Dermis microvascular lymphatic vessel endothelial cell (primary cell): ENCODE measurements at places on chromosomes 1 and 21.

GRCh38 chr1:233935297-233935868 is 30.9 kb downstream of the SLC35F3 start:
- no peak for DNase-seq

- DNase-seq = no peak
These were observed 104.6 kb downstream of the TLR5 start for GRCh38 chr1:223038288-223039006.

DNA sequence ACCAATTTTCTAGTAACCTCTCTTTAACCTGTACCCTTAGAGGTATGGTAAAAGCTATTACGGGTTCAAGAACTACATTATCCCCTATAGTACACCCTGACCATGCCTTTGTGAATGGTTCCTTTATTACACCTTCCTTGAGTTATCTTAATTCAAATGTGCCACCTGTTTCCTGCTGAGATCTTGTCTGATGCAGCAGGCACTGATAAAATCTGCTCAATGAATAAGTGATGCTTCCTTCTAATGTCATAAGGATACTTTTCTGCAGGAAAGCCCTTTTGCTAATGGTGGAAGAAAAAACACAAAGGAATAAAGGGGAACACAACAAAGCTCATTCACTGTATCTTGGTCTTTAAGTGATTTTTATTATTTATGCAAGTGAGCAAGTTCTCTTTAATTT is 25.8 kb downstream of the INTS7 start:
- DNase-seq = no peak

GRCh38 chr1:15966081-15966955 is 9.6 kb downstream of the ZBTB17 start:
- peak; percentile 69 for DNase-seq

GRCh38 chr1:3067671-3068563 is 1.1 kb upstream of the PRDM16 start:
- no peak for DNase-seq

DNA sequence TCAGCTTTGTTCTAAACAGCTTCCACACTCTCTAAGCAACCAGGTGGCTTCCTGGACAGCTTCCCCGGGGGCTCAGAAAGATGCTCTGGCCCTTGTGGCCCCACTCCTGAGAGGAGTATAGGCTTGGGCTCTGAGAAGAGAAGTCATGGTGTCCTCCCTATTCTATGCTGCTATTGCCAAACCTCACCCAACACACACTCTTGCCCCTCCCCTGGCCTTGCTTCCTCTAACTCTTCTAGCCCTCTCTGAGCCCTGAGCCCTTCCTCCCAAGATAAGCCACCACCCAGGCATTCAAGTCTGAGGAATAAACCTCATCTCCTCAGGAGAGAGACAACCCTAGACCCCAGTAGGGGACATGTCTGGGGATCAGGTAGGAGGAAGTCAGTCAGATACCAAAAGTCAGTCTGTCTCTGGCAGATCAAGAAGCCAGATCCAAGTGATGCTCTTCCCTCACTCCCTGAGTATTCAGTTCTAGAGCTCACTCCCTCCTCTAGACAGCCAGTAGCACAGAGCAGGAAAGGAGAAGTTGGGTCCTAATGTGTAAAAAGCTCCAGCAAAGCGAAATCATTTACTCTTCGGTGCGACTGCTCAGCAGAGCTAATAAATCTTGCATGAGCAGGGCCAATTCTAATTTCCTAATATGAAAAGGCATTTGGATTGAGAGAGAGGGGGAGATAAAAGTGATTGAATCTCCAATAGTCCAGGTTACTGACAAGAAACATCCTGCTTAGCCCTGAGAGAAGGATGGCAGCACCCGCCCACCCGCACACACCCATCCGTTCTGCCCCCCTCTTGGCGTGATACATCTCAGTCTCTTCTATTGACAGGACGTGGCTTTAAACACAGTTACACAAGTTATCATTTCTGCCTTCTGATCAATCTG is 50.5 kb downstream of the DMAP1 start:
- DNase-seq = no peak

DNA sequence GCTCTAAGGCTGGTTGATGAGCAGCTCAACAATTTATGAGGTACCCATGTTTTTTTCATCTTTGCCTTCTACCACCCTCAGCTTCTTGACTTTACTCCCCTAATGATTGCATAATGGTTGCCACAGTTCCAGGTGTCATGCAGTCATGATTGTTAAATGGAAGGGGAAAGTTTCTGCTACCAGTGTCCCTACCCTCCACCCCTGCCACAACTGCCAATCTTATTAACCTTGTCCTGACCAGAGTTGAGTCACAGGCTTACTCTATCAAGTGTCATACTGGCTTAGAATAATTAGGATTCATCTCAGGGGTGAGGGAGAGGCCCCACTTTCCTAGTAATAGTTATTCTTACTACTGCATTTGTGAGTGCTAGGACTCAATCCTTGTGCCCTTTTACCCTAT is 7.9 kb upstream of the FUBP1 start:
- no peak for DNase-seq

DNA sequence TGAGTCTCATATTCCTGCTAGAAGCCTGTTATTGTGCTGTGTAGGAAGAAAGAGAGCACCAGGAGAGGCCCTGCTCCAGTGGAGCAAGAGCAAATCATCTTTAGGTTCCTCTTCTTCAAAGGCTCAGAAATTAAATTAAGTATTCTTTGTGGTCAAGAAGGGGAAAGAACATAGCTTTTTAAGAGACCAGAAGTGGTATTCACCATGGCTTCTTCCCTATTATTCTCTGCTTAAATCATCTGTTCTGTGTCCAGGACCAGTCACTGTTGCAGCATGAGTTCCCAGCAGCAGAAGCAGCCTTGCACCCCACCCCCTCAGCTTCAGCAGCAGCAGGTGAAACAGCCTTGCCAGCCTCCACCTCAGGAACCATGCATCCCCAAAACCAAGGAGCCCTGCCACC is 1.1 kb downstream of the SPRR1B start:
- DNase-seq = no peak

GRCh38 chr1:23619299-23620188 is 60.2 kb upstream of the ID3 start:
- peak; percentile 62 for DNase-seq

DNA sequence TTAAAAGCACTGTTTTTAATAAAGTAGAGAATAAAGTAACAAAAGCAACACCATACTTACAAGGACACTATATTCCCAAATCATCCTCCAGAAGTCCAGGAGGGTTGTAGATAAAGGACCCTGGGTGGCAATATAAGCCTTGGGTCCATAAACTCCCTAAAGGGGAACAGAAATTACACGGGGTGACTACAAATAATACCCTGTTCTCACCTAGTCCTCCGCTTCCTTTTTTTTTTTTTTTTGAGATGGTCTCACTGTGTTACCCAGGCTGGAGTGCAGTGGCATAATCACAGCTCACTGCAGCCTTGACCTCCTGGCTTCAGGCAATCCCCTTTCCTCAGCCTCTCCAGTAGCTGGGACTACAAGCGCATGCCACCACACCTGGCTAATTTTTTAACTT is 13.1 kb downstream of the PTPN22 start:
- DNase-seq = no peak

- peak; percentile 93 for DNase-seq
These were observed 27.2 kb upstream of the EPS8L3 start for GRCh38 chr1:109790735-109791494.

- DNase-seq = peak; percentile 59
These were observed 30.7 kb downstream of the NOL9 start for GRCh38 chr1:6523566-6523965.

- no peak for DNase-seq
These were observed 24.6 kb downstream of the KAZN start for GRCh38 chr1:14623090-14623489.

DNA sequence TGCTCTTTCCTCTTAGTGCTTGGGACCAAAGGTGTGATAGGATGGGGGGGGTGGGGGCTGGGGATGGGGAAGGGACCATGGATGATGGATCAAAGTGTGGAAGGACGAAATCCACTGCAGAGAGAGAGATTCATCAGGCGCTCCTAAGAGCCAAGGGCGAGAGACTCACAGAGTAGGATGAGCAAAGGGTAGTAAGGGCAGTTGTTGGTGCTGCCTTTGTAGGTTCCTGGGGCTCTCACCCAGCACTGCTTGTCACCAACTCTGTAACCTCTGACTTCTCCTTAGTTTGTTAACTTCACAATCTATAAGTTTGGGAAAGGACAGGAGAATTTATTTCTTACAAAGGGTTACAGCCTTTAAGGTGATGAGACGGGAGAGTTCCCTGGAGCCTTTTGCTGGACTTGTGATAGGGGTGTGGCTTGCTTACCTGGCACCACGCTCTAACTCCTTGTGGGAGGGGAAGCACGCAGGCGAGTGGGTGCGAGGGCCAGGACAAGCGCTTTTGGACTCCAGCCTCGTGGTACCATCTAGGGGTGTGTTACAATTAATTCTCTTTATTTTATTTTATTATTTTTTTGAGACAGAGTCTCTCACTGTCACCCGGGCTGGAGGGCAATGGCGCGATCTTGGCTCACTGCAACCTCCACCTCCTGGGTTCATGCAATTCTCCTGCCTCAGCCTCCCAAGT is 1.6 kb upstream of the PDXK start:
- no peak for DNase-seq

GRCh38 chr1:14704846-14705245 is 106.4 kb downstream of the KAZN start:
- DNase-seq = no peak

GRCh38 chr1:244860914-244861610 is 3.3 kb downstream of the HNRNPU start:
- DNase-seq = no peak

GRCh38 chr1:40819101-40819500 is 35.5 kb downstream of the KCNQ4 start:
- DNase-seq = no peak

- DNase-seq = no peak
These were observed 485.4 kb downstream of the AMY1C start for GRCh38 chr1:104235141-104235540.

GRCh38 chr1:115426231-115426771 is 88.3 kb upstream of the NGF start:
- DNase-seq = peak; percentile 91

DNA sequence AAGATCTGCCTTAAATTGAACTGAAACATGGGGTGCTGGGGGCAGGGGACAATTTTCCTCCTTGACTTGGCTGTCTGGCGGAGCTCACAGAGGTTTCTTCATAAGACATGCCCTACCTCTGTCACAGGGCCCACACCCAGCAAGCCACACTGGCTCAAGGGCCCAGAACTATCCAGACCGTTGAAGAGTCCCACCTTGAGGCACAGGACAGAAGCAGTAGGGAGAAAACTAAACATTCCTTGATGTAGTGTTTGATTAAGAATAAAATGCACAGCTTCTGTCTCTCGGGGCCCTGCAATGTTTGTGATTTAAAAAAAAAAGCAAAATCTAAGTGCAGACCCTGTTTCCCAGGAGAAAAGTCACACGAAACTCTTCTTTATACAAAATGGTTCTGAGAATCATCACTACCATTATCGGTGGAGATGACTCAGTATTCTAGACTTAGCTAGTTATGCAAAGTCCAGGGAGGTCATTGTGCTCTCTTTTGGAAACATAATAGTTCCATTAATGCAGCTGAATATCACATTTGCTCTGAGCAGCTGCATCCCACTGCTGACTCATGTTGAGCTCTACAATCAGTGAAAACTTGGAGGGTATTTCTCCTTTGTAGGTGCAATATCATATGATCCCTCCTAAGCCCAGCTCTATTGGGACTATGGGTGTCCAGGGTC is 53.6 kb upstream of the DIRAS3 start:
- DNase-seq = peak; percentile 60

GRCh38 chr1:119964673-119965363 is 68.5 kb upstream of the ADAM30 start:
- DNase-seq = no peak

DNA sequence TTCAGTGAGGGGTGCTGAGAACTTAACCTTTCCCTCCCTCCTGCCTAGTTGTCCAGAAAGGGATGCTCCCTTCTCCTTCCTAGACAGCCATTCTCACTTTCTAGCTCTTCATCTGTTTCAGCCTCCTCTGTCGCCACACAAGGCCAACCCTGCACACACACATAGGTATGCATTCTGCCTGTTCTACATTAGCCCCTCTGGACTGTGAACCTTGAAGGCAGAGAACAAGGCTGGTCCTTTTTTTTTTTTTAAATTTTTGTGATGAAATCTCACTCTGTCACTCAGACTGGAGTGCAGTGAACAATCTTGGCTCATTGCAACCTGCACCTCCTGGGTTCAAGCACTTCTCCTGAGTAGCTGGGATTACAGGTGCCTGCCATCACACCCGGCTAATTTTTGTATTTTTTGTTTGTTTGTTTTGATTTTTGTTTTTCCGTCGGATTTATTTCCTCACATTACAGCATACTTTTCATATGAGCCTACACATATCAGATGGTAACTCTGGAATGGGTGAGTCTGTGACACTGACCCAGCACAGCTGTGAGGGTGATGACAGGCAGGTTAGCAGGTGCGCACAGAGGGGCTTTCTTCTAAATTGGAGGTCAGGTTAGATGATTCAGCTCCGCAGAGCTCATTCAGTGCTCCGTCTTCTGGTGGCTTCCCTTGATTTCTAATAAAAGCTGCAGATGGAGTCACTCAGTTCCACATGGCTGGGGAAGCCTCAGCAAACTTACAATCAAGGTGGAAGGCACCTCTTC is 4.9 kb upstream of the AKR1A1 start:
- DNase-seq = no peak

- DNase-seq = no peak
These were observed 31.4 kb downstream of the SLC30A7 start for GRCh38 chr1:100927276-100927675.

DNA sequence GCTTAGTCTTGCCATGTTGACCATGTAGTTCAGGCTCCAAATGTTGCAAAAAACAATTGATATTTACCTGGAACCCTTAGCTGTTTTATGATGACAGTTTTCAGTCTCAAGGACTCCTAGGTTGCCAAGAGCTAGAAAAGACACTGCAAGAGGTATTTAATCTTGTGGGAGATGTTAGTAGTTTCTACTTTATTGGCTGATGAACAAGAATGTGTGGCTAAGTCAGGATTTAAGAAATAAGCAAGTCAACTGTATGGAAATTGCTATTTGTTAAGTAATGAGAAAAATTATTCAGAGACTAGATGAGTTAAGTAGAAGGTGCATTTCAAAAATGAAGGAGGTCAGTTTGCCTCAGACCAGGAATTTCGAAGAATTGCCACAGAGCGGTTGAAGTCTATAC is 639.7 kb upstream of the USP24 start:
- DNase-seq = no peak

GRCh38 chr1:11025618-11026017 is 13.2 kb downstream of the TARDBP start:
- no peak for DNase-seq

DNA sequence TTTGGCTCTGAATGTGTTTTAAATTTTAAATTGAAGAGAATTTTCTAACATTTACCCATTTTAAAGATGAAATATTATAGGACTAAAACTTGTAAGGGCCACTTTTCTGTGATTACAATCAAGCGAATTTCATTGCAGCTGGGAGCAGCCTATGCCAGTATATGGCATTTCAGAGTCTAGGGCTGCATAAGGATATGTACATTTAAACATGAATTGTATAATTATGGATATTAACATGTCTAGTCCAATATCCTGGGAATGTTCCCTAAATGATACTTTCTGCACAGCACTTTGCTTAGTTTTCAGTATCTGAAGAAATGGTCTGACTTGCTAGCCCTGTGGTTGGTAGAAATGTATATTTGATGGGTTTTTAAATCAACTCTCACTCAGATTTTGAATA is 8.4 kb downstream of the KCNJ15 start:
- DNase-seq = no peak
